Renal cortical epithelial cell (primary cell): ENCODE measurements at places on chromosomes 2 and 18. TPM values are rescaled to one million over a fixed set of nuclear protein-coding genes. Genes with fewer than 3 reads are reported as not detected.

DNA sequence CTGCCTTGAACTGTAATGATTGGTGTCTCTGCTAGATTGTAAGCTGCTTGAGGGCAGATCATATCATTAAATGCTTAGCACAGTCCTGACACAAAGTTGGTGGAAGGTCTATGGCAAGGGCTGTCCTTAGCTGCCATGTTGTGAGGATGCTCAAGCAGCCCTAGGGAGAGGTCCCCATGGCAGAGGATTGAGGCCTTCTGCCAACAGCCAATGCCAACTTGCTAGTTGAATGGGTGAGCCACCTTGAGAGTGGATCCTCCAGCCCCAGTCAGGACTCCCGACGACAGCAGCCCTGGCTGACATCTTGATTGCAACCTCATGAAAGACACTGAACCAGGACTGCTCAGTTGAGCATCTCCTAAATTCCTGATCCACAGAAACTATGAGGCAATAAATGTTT is 115.3 kb upstream of the SMAD2 start:
- DNase-seq, result no peak

- DNase-seq, result no peak
These were observed 29.2 kb downstream of the GALNT1 start for GRCh38 chr18:35610724-35611123.

GRCh38 chr2:220191031-220191430 is 563.6 kb downstream of the SLC4A3 start:
- DNase-seq, result no peak

Gene C2orf74
- total RNA-seq, result 6.8 and 26.7 TPM in 2 replicates

Gene KYNU
- 1.6 and 6.1 TPM in 2 replicates for total RNA-seq

DNA sequence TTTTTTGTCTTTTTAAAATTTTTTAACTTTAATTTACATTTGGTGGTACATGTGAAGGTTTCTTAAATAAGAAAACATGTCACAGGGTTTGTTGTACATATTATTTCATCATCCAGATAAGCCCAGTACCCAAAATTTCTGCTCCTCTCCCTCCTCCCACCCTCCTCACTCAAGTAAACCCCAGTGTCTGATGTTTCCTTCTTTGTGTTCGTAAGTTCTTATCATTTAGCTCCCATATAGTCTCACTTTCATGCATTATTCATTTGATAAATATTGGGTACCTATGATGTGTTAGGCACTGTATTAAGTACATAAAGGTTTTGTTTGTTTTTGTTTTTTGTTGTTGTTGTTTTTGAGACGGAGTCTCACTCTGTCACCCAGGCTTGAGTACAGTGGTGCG is 5.7 kb upstream of the TGIF1 start:
- DNase-seq, result no peak

DNA sequence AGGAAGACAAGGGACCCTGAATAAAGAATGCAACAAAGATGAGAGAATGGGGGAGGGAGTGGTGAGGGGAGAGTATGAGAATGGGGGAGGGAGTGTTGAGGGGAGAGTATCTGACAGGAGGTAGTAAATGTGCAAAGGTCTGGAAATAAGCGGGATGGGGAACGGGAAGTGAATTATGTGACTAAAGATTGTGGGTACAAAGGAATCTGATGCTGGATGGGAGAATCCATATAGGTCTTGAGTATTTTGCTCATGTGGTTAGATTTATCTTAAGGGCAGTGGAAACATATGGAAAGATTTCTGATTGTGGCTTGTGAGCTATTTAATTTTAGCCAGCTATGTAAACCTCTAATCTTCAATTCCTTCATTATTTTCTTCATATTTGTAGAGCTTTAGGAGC is 593.4 kb downstream of the DCC start:
- no peak for DNase-seq

GRCh38 chr2:178666458-178666857 is 140.8 kb downstream of the TTN start:
- DNase-seq, result no peak

GRCh38 chr18:75247611-75248421 is 37.2 kb downstream of the TSHZ1 start:
- peak; percentile 51 for DNase-seq

DNA sequence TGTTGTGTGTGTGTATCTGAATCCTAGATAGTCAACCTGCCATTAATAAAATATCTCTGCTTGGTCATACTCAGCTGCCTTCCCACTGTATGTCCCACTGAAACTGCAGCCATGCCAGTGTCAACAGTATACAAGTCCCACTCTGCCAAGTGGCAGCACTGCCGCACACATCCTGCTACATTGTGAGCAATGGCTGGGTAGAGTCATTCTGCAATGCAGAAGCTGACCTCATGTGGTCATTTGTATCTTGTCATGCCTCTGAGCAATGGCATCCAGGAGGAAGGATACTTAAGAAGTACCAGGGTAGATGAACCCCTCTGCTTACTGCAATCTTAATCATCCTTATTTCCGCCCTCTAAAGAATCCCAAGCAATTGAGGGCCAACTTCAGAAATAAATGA is 302.2 kb upstream of the DDX18 start:
- DNase-seq, result peak; percentile 16

DNA sequence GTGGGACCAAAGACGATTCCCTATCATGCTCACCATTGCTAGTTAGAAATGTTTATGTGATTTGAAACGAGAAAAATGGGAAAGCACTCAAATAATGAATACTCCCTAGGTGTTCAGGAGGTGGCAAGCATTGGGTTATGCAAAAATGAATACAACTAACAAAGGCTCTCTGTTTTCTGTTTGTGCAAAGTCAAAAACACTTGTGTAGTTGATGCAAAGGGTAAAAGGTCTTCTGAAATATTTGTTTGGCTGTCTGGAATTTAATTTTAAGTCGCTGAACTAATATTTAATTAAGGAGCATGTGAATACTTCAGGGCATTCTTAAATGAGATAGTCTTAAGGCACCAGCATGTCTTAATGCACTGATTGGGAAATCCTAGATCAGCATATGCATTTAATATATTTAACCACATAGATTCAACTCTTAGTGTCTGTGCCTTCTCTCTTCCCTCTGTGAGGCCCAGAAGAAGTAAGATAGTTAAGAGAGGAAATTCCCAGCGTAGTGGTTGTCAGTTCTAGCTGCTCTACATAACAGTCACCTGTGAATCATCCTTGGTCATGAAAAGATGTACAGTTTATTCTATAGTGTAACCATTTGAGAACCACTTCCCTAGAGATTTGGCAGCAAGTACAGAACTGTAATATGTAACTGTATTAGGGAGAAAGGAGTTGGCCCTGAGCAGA is 111.9 kb downstream of the EPC2 start:
- DNase-seq, result peak; percentile 7

DNA sequence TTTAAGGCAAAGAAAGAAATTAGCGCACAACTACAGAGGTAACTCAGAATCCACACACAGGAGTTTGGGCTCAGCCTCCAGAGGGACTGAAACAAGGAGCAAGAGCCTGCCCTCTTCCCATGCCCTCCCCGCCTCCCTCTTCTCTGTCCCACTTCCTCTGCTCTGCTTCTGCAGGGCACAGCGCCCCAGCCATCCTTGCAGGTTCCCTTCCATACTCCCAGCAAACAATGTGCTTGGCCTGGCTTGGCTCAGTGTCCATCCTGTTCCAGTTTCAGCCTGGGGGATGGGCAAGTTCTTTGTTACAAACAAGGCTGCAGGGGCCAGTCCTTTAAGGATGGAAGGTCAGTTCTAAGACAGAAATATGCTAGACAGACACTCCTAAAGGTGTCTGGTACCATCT is 133.5 kb downstream of the CDH20 start:
- no peak for DNase-seq

- DNase-seq, result no peak
These were observed 10.6 kb downstream of the HSBP1L1 start for GRCh38 chr18:79975043-79975442.

- peak; percentile 99 for DNase-seq
These were observed 150.7 kb upstream of the DLX2 start for GRCh38 chr2:172253190-172254052.

Gene GALNT13
- total RNA-seq, result 0.40 and 0.52 TPM in 2 replicates

Gene SMARCAL1
- 17.9 and 25.5 TPM in 2 replicates for total RNA-seq

- DNase-seq, result no peak
These were observed 128.5 kb downstream of the TANC1 start for GRCh38 chr2:159096901-159097300.

Gene AQP4
- total RNA-seq, result 2.1 and 2.6 TPM in 2 replicates

DNA sequence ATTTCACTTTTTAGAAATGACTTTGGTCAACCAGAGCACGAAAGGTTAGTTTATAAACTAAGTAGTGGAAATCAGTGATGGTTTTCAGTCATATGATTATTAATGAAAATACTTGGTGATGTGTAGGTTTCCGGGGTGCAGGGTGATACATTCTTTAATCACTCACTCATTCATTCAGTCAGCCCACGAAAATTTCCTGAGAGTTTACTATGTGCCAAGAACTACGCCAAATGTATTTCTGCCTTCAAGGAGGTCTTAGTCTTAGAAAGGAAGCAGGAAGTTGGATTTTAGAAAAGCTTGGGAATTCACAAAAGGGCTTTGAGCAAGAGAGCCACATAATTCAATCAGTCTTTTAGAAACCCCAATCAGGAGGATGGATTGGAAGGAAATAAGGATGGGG is 543.6 kb downstream of the PLCL1 start:
- DNase-seq, result no peak

- peak; percentile 18 for DNase-seq
These were observed 84.1 kb upstream of the POMC start for GRCh38 chr2:25252291-25253152.

Gene LCT
- total RNA-seq, result not detected in 2 replicates

DNA sequence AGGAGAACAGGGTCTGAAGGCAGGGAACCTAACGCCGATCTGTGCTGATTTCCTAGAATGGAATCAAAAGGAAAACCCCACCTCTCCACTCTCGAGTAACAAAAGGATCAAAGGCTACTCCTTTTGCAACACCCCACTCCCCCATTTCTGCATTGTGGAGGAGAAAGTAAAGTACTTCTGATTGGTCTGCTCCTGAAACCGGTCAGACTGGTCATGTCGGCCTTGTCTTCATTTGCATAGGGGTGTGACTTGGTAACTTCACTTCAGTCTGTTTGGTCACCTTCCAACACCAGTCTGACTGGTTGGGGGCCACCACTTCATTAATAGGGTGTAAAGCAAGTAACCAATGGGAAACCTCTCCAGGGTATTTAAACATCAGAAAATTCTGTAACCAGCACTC is 771.9 kb downstream of the ERBB4 start:
- DNase-seq, result peak; percentile 47

GRCh38 chr2:30679426-30680088 is 127.7 kb downstream of the CAPN13 start:
- DNase-seq, result no peak

Gene UGT1A3
- total RNA-seq, result 0.17 and 4.1 TPM in 2 replicates

DNA sequence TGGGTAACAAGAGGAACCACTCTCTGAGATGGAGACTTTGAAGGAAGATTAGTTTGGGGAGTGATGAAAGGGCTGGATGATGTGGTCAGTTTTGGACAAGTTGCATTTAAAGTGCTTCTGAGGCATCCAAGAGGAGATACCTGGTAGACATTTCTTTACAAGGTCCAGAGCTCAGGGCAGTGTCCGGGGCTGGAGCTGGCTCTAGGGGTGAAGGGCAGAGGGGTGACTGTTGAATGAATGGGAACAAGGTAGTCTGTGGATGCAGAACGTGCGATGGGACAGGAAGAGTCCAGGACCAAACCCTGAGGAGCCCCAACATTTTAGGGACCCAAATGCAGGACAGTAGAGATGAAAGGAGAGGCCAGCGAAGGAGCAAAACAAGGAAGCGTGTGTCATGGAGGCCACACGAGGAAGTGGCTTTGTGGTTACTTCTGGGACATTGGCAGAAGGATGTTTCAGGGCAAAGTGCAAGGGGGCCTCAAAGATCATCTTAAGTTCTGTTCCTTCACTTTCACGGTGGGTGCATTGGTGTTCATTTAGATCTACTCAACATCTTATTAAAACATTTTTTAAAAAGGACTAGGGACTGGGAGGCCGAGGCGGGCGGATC is 13.6 kb upstream of the GPR35 start:
- DNase-seq, result no peak

GRCh38 chr2:46495231-46496030 is 16.1 kb downstream of the TMEM247 start:
- no peak for DNase-seq

- DNase-seq, result peak; percentile 98
These were observed 254.0 kb upstream of the POU3F3 start for GRCh38 chr2:104599787-104600510.

DNA sequence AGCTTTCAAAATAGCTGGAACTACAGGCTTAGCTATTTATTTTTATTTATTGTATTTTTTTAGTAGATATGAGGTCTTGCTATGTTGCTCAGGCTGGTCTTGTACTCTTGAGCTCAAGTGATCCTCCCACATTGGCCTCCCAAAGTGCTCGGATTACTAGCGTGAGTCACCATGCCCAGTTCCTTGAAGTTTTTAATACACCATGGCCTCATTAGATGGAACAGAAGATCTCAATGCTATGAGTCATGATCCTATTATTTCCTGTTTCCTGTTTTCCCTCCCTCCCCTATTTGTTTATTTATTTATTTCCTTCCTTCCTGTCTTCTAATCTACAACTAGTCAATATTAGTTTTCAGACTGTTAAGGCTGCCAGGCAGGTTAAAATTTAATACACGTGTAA is 309.0 kb downstream of the CMPK2 start:
- peak; percentile 88 for DNase-seq

Gene CNGA3
- total RNA-seq, result not detected in 2 replicates

GRCh38 chr2:114009205-114009944 is 119.5 kb downstream of the ACTR3 start:
- no peak for DNase-seq

- no peak for DNase-seq
These were observed 71.9 kb downstream of the UXS1 start for GRCh38 chr2:106122157-106122556.

- DNase-seq, result no peak
These were observed 46.7 kb downstream of the FAM161A start for GRCh38 chr2:61807036-61807757.

Gene IL36RN
- 0.69 TPM in 1 of 2 replicates, not detected in the other for total RNA-seq

Gene C2orf66
- 0.35 TPM in 1 of 2 replicates, not detected in the other for total RNA-seq

Gene NTSR2
- total RNA-seq, result not detected in 2 replicates

DNA sequence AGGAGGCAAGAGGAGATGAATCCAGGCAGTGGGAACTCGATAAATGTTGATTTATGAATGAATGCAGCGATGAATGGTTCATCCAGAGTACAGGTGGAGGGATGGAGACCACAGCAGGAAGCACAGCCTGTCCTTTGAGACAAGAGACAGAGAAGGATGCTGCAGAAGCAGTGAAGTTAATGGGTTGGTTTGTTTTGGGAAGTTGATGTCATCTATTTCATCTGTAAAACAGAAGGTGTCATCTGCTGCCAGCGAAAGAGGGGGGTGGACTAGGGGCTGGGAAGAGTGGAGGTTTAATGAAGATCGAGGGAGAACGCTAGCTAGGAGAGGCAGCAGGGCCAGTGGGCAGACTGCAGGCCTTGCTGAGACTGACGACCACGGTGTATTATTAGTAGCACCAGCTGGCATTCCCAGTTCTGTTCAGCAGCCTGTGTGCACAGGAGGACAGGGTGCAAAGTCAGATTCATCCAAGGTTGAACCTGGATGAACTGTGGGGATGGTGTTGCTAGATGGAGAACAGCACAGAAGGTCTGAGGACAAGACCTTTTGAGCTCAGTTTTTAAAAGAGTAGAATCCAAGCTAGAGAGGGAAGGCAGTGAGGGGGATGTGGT is 120.3 kb upstream of the CAPN13 start:
- no peak for DNase-seq

GRCh38 chr2:23452372-23452771 is 67.4 kb downstream of the KLHL29 start:
- no peak for DNase-seq
